ENCODE measurements at places on chromosomes 2 and 18.
A peak's percentile ranks its signal among the peaks of the same experiment; 100 is the strongest.

DNA sequence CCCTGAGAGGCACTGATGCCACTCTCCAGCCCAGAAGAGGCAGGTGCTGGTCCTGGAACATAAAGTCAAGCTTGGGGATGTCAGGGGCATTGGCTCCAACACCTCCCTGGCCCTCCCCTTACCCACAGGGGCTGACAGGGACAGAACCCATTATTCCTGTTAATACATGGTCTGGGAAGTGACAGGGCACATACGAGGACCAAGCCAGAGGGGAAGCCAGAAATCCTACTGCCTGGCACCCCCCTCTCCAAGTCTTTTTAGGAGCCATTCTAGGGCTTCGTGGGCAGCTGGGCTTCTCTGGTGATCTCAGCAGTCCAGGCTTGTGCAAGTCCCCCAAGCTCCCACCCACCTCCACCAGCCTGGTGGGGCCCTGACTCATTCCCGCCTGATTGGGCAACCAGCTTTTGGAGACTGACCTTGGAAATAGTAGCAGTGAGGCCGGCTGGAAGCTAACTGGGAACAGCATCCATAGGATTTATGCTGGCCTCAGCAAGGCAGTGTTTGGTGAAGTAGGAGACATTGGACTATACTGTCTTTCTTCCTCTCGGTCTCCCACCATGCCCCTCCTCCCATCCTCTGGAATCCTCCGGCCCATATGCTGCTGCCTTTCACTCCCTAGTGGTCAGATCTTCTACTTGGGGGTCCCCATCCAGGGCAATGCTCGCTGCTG lies 86.4 kb upstream of the HK2 start:
- no peak for DNase-seq

DNA sequence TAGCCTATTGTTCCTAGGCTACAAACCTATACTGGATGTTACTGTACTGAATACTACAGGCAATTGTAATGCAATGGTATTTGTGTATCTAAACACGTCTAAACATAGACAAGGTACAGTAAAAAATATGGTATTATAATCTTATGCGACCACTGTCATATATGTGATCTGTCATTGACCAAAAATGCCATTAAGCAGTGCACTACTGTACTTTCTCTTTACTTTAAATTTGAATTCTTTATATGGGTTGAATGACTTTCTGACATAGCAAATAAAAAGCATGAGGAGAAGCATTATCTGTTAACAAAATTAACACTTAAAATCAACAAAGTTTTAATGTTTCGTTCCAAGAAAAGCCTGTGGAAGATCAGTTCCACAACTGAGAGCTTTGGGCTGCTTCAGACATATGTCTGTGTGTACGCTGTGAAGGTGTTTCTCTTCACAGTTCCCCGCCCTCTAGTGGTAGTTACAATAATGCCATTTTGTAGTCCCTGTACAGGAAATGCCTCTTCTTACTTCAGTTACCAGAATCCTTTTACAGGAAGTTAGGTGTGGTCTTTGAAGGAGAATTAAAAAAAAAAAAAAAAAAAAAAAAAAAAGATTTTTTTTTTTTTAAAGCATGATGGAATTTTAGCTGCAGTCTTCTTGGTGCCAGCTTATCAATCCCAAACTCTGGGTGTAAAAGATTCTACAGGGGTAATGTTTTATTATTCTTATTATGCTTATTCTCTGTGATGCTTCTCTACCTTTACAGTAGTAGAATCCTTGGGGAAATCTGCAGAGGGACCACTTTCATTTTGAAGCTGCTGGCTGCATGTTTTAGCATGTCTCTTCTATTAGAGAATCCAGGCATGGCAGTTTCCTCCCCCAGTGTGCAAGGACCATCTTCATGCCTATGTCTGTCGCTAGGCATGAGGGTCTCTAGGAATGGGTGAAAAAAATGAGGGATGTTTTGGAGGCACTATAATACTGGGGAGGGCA lies 54.5 kb downstream of the SCN2A start:
- no peak for DNase-seq

- DNase-seq = no peak
Observed at GRCh38 chr2:147320146-147320545, 524.7 kb upstream of the ACVR2A start.

- no peak for DNase-seq
Observed at GRCh38 chr2:152585830-152586484, 131.3 kb downstream of the PRPF40A start.

GRCh38 chr2:64273524-64274398 lies 129.5 kb upstream of the PELI1 start:
- DNase-seq = no peak

- no peak for DNase-seq
Observed at GRCh38 chr18:39788383-39788782, 2166.7 kb upstream of the PIK3C3 start.

- DNase-seq = peak; percentile 68
Observed at GRCh38 chr2:241272303-241273209, 42.9 kb downstream of the HDLBP start.

DNA sequence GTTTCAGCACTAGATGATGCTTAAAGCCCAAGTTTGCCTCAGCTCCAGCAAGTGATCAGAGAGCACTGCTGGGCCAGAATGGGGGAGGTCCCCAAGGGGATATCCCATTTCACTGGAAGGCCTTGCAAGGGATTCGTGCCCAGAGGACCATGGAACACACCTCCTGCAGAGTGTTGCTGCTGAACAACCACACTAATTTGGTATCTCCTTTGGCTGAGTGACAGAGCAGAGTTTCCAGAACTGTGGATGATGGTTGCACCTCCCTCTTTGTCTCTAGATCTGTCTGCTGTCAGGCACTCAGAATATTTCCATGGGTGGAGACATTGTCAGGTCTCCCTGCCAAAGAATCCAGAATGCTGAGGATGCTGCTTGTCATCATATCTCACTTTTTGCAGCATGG lies 484.8 kb upstream of the NETO1 start:
- DNase-seq = no peak

DNA sequence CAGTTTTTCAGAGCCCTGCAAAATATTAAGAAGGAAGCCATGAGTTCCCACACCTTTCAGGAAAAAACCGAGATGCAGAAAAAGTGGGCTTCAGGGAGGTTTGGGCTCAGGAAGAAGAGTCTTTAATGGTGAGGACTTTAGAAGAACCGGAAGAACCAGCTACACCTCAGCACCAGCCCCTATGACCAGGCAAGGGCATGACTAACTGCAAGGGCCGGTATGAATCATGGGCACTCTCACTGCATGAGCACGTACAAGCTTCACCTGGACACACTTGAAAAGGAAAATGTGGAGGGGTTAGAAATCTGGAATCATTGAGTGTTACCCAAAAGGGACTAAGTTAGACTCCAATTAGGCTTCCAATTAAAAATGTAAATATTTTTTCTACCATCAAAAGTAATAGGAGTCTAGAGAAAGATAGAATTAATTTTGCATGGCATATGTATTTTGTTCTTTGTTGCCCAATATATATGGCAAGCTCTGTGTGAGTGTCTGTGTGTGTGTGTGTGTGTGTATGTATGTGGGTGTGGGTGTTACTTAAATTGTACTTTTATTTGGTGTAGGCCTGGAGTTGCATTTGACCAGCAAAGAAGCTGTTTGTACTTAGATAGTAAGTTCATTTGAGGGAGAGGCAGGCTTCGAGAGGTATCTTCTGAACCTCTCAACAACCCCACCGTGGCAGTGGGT lies 66.5 kb upstream of the THUMPD2 start:
- DNase-seq = no peak

GRCh38 chr18:50662177-50662576 lies 102.3 kb downstream of the MAPK4 start:
- DNase-seq = no peak

- DNase-seq = peak; percentile 44
Observed at GRCh38 chr2:206981739-206982340, 42.5 kb downstream of the CPO start.

DNA sequence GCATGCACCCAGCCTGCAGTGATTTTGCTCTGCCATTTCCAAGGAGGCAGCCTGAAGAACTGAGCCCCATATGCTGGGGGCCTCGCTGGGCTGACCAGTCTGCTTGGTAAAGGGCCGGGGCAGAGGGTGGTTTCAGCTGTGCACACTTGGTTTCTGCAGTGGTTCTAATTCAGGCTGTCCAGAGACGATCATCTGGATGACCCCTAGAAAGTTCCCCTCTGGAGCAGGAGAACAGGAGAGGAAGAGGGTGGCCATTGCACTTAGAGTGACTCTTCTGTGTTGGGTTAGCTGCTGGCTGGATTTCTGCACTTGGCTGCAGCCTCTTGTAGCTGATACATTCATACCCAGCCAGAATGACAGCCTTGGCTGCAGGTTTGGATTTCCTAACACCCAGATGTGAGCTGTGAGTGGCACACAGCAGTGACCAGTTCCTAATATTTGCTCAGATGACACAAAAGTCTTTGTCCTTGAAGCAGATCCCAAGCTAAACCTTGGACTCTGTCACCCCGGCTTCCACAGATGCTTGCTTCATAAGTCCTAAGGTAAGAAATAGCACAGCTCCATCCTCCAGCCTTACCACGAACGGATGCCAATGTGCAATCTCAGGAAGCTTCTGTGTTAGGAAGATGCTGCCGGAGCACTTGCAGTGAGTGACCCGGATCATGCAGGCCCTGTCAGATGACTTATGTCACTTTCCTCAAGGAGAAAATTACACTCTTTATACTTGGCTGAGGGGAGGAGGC lies 105.6 kb downstream of the HNRNPLL start:
- no peak for DNase-seq

DNA sequence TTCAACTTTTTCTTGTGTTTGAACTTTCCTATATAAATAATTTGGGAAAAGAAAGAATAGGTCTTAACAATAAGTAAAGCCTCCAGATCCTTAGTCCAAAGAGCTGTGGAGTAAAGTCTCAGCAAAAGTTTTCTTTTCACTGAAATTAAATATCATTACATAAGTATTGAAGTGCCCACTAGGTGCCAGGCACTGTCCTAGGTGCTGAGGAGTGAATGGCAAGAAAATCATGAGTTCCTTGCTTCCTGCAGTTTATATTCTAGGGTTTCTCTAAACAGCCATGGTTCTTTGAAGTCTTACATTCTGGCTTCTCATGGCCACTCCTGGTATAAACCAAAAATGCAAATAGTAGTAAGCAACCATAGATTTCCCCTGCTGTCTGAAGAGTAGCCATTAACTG lies 59.7 kb downstream of the SPP2 start:
- DNase-seq = no peak

DNA sequence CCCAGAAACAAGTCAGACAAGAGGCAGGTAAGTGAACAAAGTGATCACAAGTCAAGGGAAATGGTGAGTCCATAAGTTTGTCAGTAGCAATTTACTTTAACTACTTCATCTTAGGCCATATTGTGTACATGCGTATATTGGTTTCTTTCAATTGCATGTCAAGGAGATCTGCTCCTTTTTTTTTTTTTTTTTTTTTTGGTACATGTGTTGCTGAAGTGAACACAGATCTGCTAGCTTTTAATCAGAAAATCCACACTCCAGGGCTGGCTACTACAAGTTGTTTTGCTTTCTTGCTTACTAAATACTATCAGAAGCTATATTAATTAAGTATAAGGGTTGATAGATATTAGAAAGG lies 985.1 kb downstream of the TSN start:
- DNase-seq = no peak

- no peak for DNase-seq
Observed at GRCh38 chr2:68225119-68225632, 27.2 kb downstream of the PPP3R1 start.

DNA sequence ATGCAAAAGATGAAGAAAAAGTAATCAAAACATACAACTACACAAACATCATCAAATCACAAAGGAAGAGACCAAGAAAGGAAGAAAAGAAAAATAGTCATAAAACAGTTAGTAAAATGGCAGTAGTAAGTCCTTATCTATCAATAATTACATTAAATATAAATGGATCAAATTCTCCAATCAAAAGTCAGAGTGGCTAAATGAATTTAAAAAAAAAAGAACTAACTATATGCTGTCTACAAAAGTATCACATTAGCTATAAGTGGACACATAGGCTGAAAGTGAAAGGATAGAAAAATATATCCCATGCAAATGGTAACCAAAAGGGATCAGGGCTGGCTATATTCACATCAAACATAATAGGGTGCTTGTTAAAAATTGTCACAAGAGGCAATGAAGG lies 116.5 kb downstream of the NOL4 start:
- no peak for DNase-seq

DNA sequence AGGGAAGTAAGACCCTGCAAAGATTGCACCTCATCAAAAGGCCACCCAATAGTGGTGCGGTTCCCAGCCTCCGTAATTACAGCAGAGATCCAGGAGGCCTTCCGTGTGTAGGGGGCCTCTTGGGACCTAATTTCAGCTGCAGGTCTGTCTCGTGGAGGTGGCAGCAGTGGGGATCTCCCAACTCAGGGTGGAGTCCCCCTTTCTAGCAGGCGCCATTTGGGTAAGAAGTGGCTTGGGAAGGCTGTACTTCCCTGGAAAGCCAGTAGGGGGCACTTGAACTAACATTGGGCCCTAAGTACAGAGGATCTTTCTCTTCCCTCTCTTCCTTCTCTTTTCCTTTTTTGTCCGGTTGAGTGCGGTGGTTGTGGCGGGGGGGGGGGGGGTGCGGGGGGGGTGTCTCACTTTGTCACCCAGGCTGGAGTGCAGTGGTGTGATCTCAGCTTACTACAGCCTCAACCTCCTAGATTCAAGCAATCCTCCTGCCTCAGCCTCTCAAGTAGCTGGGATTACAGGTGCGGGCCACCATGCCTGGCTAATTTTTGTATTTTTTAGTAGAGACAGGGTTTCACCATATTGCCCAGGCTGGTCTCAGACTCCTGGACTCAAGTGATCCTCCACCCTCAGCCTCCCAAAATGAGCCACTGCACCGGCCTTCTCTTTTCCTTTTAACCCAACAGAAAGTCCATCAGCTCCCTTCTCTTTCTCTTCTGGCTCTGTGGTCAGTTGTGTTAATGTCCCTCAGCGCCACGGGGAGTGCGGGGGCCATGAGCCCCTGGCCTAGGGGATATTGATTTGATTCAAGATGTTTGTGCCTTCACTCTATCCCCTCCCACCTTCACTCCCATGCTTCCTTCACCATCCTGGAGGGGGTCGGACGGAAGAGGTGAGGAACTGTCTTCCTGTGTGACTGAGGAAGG lies 32.0 kb downstream of the CENPO start:
- DNase-seq = no peak

DNA sequence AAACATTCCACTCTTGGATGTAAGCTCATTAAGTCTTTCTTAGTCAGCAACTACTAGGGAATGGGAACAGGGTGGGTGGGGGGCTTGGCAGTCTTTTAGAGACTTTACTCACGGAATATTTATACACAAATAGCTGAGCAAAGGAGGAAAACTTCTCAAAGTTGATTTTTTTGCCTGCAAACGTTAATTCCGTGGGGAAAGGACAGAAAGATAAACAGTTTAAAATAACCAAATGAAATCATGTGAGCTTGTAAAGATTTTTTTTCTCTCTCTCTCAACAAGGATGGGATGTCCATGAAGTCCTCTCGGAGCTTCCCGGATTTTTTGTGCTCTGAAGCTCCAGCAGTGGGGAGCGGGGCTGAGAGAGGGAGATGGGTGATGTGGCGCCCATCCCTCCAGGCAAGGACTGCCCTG lies 32.2 kb upstream of the MAT2A start:
- DNase-seq = no peak

GRCh38 chr2:601806-602455 lies 75.3 kb downstream of the TMEM18 start:
- no peak for DNase-seq

DNA sequence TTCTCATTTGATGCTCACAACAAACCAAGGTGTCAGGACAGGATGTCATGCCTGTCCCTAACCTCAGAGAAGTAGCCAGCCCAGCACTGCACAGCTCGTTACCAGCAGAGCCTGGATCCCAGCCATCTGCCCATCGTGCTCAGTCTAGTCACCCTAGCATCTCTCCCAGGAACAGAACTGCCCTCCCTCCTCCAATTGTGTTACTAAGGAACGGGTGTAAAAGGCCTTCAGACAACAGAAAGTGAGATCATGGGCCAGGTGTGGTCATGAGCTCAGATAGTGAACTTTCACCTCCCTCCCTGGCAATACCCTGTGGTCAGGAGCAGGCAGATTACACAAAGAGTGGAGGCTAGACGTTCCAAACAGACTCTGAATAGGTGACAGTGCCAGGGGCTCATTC lies 111.8 kb upstream of the PPP1CB start:
- no peak for DNase-seq

All from activated naive CD8-positive, alpha-beta T cell treated with anti-CD3 and anti-CD28 coated beads, Interleukin-2, amount 10 ng/mL, durations not matched to agents 7 days and 5 days (primary cell).